Lung (tissue), 17 donors: ENCODE measurements at places on chromosomes 11 and 22. TPM values are rescaled to one million over a fixed set of nuclear protein-coding genes. Genes with fewer than 3 reads are reported as not detected.

Gene DDTL
- total RNA-seq, result 3.5 TPM

Gene LZTR1
- 51.9 TPM for total RNA-seq

Gene MRPL49
- total RNA-seq, result 35.6 TPM

Gene MEI1
- total RNA-seq, result 7.6 TPM

Gene OR56A5
- not detected for total RNA-seq

Gene TXNRD2
- 41.1 TPM for total RNA-seq

Gene CATSPERZ
- total RNA-seq, result not detected

Gene OR4D5
- total RNA-seq, result not detected

Gene CD3E
- 4.4 TPM for total RNA-seq

Gene TEX54
- total RNA-seq, result not detected

Gene KCTD14
- 6.4 TPM for total RNA-seq

Gene DLG2
- total RNA-seq, result 9.9 TPM

Gene LRRN4CL
- 0.57 TPM for total RNA-seq

Gene CELSR1
- 65.9 TPM for total RNA-seq

Gene NXPE1
- total RNA-seq, result not detected

DNA sequence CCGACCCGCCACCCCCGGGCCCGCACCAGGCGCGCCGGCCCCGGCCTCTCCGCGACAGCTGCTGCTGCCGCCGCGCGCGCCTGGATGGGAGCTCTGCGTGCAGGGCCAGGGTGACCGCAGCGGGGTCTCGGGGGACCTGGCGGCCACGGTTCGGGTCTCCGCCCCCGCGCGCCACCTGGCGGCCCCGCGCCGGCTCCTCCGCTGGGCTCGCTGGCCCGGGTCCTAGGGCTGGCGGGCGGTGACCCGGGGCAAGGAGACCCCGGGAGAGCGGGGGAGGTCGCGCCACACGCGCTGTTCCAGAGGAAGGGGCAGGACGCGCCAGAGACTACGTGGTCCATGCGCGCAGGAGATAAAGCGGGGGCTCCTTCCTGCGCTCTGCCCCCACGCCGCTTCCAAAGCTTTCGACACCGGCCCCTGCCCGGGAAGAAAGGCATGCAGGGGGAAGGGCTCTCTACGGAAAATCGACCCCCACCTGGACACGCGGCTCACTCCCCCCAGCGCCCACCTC lies 562 bp downstream of the SHANK2 start:
- DNase-seq, result peak; percentile 62

GRCh38 chr11:27217948-27218420 lies 145.0 kb downstream of the CCDC34 start:
- peak; percentile 25 for DNase-seq

DNA sequence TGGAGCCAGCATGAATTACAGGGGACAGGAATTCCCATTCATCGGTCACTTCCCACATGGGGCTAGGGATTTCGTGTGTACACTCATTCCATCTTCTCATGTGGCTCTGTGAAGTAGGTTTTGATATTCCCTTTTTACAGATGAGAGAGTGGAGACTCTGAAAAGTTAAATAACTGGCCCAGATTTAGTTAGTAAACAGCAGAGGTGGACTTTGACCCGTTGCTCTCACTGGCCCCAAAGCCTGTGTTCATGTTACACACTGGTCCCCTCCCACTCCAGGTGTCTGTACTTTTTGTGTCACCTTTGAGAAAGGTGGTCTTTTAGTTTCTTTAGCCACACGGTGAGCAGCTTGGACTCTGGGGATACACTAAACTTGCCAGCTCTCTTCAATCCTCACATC lies 108.5 kb downstream of the MICAL2 start:
- DNase-seq, result no peak

GRCh38 chr11:8697054-8697453 lies 14.5 kb downstream of the RPL27A start:
- DNase-seq, result no peak

DNA sequence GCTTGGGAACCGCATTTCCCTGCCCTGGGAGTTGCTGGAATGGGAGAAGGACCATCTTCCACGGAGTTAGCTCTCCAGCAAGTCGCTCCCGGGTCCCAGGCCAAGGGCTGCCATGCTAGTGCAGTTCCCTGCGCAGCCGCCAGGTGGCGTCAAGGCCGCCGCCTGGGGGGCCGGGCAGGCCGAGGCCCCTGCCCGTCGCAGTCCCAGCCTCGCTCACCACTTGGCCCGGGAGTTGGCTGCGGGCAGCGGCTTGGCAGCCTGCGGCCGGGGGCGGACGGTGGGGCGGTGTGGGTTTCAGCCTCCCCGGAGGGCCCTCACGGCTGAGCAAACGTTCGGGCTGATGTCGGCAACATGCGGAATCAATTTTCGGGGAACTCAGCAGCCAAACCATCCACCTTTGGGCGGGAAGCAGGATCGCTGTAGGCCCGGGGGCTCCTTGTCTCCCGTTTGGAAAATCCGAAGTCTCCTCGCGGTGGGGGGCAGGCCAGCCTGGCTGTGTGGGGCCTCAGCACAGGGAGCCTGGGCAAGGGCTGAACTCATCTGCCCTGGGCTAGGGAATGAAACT lies 415.1 kb downstream of the SOX6 start:
- DNase-seq, result no peak

- DNase-seq, result no peak
Measured at GRCh38 chr22:38925571-38926041, 31.8 kb upstream of the APOBEC3A start.

DNA sequence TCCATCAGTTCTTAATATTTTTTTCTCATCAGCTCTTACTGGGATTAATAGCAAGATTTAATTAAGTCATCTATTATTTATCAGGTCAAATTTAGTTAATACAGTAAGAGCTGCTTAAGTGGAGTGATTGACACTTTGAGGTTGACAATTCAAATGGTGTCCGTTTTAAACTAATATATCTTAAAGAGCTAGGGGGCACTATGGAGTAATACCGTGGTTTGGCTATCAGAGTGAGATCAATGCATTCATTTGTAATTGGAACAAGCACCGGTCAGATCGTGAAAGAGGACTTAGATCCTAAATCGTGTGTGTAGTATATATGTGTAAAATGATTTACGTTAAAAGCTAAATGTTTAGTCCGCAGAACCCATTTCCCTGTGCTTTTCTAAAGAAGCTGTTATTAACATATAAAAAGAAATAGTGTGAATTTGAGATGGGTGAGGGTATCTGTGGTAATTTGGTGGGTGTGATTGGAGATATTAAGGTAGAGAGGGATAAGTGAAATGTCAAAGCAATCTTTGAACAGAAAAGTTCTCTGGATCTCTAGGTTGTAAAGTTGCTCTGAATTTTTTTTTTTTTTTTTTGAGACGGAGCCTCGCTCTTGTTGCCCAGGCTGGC lies 2.3 kb downstream of the SIK2 start:
- peak; percentile 68 for DNase-seq

- no peak for DNase-seq
Measured at GRCh38 chr11:94574193-94574961, 7.2 kb downstream of the PIWIL4 start.

DNA sequence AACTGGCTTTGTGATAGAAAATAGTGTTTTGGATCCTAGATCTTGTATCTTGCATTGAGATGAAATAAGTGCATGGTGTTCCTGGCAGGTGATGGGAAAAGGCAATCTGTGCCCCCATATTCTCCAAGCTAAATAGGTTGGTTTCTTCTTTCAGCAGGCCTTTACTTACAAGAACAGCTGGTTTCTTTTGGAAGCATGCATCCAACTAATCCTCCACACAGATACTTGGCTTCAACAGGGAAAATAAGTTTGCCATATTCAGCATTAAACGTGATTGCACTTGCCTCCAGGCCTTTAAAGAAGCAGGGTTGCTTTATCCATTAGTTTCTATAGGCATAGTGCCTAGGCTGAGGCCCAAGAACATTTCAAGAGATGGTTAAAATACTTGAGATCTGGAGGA lies 59.9 kb downstream of the APIP start:
- no peak for DNase-seq

DNA sequence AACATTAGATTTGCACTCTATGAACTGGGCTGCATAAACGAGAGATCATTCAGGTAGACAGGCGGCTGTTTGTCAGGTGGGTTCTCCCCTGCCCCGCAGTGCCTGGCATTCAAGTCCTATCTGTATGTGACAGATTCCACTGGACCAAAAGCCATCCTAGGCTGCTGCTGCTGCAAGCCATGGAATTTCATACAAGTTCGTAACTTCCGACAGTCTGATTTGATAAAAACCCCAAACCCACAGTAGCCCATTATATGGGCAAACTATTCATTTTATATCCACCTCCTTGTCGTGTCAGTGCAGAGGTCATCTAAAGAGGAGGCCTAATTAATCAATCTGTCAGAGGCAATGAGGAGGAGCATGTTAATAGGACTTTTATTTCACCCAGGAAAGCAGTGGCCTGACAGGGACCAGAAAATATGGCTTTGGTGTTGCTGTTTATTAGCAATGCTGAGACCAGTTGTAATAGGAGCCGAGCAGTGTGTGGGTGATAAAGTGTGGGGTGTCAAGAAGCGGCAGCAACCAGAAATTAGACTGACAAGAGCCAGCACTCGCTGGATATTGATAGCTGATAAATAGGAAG lies 124.2 kb downstream of the ARL14EP start:
- no peak for DNase-seq

- DNase-seq, result no peak
Measured at GRCh38 chr11:16326679-16327297, 29.6 kb downstream of the SOX6 start.

DNA sequence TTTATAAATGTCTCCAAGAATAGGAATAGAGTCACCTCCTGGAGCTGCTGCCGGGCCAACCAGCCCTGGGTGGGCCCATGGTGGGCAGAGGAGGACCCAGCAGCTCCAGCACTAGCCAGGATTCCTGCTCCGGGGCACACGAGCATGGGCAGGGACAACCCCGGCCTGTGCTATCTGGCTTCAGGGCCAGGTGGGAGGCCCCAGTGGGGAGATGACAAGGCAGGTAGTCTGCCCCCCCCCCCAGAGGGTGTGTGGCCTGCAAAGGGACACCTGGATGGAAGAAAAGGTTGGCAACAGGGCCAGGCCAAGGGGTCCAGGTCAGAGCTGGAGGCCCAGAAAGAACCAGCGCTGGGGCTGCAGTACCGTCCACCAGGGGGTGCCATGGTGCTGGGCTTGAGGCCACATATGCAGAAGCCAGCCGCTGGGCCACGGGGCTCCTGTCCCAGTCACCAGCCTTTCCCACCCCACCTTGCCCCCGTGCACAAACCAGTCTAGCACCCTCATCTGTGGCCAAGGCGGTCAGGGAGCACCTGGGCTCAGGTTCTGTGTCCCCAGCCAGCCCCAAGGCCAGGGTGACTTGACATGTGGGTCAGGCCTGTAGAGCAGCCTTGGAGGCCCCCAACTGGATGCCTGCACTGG lies 3.4 kb downstream of the TSPAN32 start:
- DNase-seq, result peak; percentile 84

DNA sequence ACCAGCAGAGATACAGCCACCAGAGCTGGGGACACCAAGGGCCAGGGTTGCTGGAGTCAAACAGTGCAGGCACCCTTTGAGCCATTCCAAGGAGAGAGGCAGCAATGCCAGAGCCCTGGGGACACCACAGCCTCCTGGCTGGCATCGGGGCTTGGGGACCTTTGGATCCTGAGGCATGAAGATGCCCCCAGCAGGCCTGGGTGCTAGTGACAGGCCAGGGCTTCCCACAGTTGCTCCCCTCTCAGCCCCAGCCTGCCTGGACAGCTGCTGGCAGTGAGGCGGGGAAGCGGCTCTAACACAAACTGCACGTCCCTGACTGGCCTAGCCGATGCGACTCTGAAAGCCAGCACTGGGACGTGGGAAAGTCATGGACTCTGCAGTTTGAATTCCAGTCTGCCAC lies 2.7 kb downstream of the CD5 start:
- DNase-seq, result no peak

GRCh38 chr11:33802194-33802950 lies 28.1 kb upstream of the FBXO3 start:
- DNase-seq, result peak; percentile 82

GRCh38 chr11:112797648-112798293 lies 163.4 kb upstream of the NCAM1 start:
- DNase-seq, result peak; percentile 21

GRCh38 chr11:48079596-48079995 lies 99.2 kb downstream of the PTPRJ start:
- DNase-seq, result no peak

- DNase-seq, result no peak
Measured at GRCh38 chr11:117579161-117579560, 217.9 kb downstream of the DSCAML1 start.

DNA sequence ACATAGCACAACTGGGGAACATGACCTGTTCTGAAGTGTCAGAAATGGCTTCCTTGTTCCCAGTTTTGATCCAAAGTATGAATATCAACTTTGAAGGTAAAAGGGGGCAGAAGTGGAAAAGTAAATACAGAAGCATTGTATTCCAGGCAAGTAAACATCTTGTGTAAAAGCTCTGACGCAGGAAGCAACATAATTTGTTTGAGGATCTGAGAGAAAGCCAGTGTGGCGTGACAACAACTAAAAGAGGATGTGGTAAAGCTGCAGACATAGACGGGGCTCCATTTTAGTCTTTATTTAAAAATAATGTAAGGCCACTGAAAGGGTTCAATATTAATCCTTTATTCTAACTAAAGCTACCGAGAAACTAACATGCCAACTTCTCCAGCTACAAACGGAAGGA lies 310.2 kb downstream of the DLG2 start:
- no peak for DNase-seq

- no peak for DNase-seq
Measured at GRCh38 chr11:103157542-103157941, 48.3 kb downstream of the DYNC2H1 start.

- DNase-seq, result peak; percentile 94
Measured at GRCh38 chr11:3642071-3642951, 519 bp upstream of the ART5 start.

- DNase-seq, result no peak
Measured at GRCh38 chr11:94658386-94658785, 91.2 kb downstream of the PIWIL4 start.

DNA sequence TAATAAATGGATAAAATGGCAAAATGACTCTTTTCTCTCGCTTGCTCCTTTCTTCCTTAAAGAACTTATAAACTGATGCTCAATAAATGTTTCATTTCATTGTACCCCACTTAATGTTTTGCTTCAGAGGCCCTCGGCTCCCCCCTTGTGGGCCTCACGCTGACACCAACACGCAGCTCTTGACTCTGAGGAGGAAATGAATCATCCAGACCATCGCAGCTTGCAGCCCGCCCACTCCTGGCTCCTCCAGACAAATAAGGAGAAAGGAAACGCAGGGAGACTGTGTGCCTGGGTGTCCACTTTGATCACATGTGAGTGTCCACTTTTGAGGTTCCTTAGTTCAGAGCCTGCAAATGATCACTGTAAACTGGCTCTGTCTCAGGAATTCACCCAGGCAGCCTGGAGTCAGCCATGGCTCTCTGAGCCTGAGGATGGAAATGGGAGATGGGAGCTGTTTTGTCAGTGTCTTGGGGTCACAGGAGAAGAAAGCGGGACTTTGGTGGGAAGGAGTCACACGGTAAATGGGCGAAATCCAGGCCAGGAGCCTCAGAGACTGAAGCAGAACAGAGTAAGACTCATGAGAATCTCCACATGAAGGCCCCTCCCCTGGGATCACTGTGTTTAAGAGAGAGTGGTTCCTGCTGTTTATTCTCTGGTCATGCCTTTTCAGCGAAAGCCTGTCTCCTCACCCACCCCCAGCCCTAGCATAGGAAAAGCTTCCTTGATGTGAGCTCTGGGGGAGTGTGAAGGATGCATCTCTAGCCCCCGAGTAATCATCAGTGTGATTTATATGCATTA lies 96.5 kb downstream of the CWC15 start:
- peak; percentile 91 for DNase-seq
